ENCODE measurements at places on chromosomes 4 and X. TPM values are rescaled to one million over a fixed set of nuclear protein-coding genes. Genes with fewer than 3 reads are reported as not detected.

UGT2A3 gene
- total RNA-seq, result not detected

SCRG1 gene
- total RNA-seq, result under 0.01 TPM

TCEANC gene
- total RNA-seq, result 2.1 TPM

TMEM35A gene
- 0.16 TPM for total RNA-seq

ARMCX2 gene
- total RNA-seq, result 66.4 TPM

CCDC149 gene
- total RNA-seq, result 15.3 TPM

MAGEE1 gene
- 0.65 TPM for total RNA-seq

SULT1E1 gene
- total RNA-seq, result 0.97 TPM

MAGEA4 gene
- total RNA-seq, result not detected

GABRQ gene
- total RNA-seq, result not detected

FRAS1 gene
- total RNA-seq, result 1.3 TPM

SLC7A11 gene
- total RNA-seq, result 41.3 TPM

USP17L15 gene
- total RNA-seq, result not detected

PIM2 gene
- total RNA-seq, result 2.8 TPM

FHDC1 gene
- total RNA-seq, result under 0.01 TPM

CLTRN gene
- total RNA-seq, result not detected

SLC9A6 gene
- total RNA-seq, result 15.9 TPM

TXK gene
- 0.16 TPM for total RNA-seq

TDO2 gene
- total RNA-seq, result not detected

FBXW7 gene
- 103 TPM for total RNA-seq

MRFAP1L1 gene
- 30.1 TPM for total RNA-seq

SPANXA2 gene
- total RNA-seq, result not detected

NEXMIF gene
- not detected for total RNA-seq

SYTL4 gene
- 30.8 TPM for total RNA-seq

SPATA18 gene
- 9.1 TPM for total RNA-seq

SPINK2 gene
- total RNA-seq, result not detected

PSAPL1 gene
- total RNA-seq, result not detected

SHROOM3 gene
- 0.19 TPM for total RNA-seq

ZCCHC18 gene
- total RNA-seq, result 4.6 TPM

CCNA2 gene
- 59.1 TPM for total RNA-seq
